Dorsolateral prefrontal cortex (tissue), 122 donors: ENCODE measurements at places on chromosomes 5 and 9. TPM values are rescaled to one million over a fixed set of nuclear protein-coding genes. Genes with fewer than 3 reads are reported as not detected.

GRCh38 chr9:71924576-71924975 is 13.1 kb downstream of the C9orf85 start:
- DNase-seq = no peak

- no peak for DNase-seq
These were observed at the start of gene CANX for GRCh38 chr5:179698935-179699615. Gene CANX, plus strand, starts transcription at chr5:179698967. Its CDS starts 6,715 bp downstream, at chr5:179705682.

Gene LCN6
- total RNA-seq = 3.0 TPM

- no peak for DNase-seq
These were observed 31.0 kb downstream of the MTREX start for GRCh38 chr5:55338810-55339243.

DNA sequence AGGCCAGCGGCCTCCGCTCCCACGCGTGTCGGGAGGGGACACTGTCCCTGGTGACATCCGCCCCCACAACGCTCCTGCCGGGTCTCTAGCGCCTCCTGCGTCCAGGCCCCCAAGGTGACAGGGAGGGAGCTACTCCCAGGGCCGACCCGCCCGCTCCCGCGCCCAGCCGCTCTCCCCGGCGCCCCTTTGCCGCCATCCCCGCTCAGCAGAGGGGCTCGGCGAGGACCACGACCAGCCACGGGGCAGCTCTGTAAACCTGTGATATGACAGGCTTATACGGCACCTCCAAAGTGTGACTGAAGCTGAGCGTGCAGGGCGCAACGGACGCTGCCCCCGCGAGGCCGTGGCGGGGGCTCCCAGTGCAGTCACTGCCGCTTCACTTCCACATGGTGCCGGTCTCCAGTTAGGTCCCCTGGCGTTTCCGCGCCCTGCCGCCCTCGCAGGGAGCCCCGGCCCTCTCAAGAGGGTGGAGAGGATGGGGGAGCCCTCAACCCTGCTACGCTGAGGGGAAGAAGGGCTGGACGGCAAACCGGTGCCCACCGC is 978 bp upstream of the ADCY2 start:
- DNase-seq = no peak
